ENCODE measurements at places on chromosomes 5 and 9.

- H3K36me3 ChIP-seq, result no peaks in the 10 kb centered on the region
- peaks cover 14% of the 10 kb centered on the region for H3K4me1 ChIP-seq
- no peak overlapping the region for H3K4me3 ChIP-seq
- DNase-seq, result no peak
- H3K27me3 ChIP-seq, result no peaks in the 10 kb centered on the region
- H3K27ac ChIP-seq, result no peak overlapping the region
Observed at GRCh38 chr9:112322701-112323377, 10.6 kb downstream of the PTBP3 start.

GRCh38 chr5:43409809-43410271, 2.4 kb downstream of the CCL28 start:
- no peak for DNase-seq
- no peaks in the 10 kb centered on the region for H3K36me3 ChIP-seq
- H3K27ac ChIP-seq, result no peak overlapping the region
- H3K4me1 ChIP-seq, result no peaks in the 10 kb centered on the region

- H3K27ac ChIP-seq, result no peak overlapping the region
- no peaks in the 10 kb centered on the region for H3K36me3 ChIP-seq
- no peaks in the 10 kb centered on the region for H3K27me3 ChIP-seq
- no peak overlapping the region for H3K4me3 ChIP-seq
Observed at GRCh38 chr5:170519549-170519948, 15.7 kb downstream of the KCNIP1 start.

DNA sequence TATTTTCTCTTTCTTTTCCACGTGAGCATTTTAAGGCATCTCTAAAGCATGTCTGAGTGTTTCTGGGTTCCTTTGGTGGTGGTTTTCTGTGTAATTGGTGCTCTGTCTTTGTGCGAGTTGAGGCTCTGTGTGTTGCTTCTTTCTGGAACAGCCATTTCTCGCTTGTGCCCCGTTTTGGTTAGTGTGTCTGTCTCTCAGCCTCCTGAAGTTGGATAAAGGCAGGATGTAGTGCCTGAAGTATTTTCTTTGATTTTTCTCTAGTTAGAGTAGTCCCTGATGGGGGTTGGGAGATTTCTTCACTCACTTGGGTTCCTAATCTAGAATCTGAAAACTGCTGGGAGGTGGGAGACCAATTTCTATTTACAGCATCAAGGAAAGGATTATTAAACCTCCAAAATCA, 129.7 kb upstream of the TMEM161B start:
- H3K27ac ChIP-seq, result no peak overlapping the region
- H3K27me3 ChIP-seq, result no peaks in the 10 kb centered on the region
- no peak for DNase-seq
- H3K36me3 ChIP-seq, result no peaks in the 10 kb centered on the region
- H3K4me3 ChIP-seq, result no peak overlapping the region

GRCh38 chr5:6083311-6083978, 294.9 kb downstream of the MED10 start:
- H3K27ac ChIP-seq, result no peak overlapping the region
- H3K36me3 ChIP-seq, result no peaks in the 10 kb centered on the region
- H3K4me3 ChIP-seq, result no peak overlapping the region
- H3K27me3 ChIP-seq, result no peaks in the 10 kb centered on the region

- peak overlapping the region; percentile 83 for H3K27ac ChIP-seq
- H3K36me3 ChIP-seq, result no peaks in the 10 kb centered on the region
- peaks cover 45% of the 10 kb centered on the region for H3K4me1 ChIP-seq
- peak; percentile 45 for DNase-seq
- peak overlapping the region; percentile 90 for H3K4me3 ChIP-seq
Observed at GRCh38 chr9:35646153-35646532, 4.6 kb downstream of the SIT1 start.

- no peaks in the 10 kb centered on the region for H3K36me3 ChIP-seq
- no peak overlapping the region for H3K27ac ChIP-seq
- DNase-seq, result no peak
- H3K4me3 ChIP-seq, result no peak overlapping the region
- no peaks in the 10 kb centered on the region for H3K27me3 ChIP-seq
Observed at GRCh38 chr5:122870219-122870856, 24.9 kb downstream of the SNX24 start.

DNA sequence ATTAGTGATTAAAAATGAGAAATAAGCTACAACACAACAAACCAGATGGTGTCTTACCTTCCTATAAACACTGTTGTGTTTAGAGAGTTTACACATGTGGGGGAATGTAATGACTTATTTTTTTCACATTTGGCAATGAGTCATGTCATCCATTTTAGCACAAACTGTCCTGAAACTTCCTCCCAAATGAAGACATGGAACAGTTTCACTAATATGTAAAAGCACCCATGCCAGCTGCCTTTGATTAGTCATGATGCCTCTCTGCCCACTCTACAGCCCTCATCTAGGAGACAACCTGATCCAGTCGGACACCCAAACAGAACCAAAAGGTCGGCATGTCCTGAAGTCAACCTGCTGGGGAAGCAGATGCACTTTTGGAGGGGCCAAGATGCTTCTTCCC, 98.2 kb downstream of the SEMA5A start:
- no peak overlapping the region for H3K27ac ChIP-seq
- no peaks in the 10 kb centered on the region for H3K27me3 ChIP-seq
- H3K4me3 ChIP-seq, result no peak overlapping the region

- H3K27me3 ChIP-seq, result no peaks in the 10 kb centered on the region
- H3K27ac ChIP-seq, result no peak overlapping the region
- DNase-seq, result no peak
- peaks cover 16% of the 10 kb centered on the region for H3K4me1 ChIP-seq
Observed at GRCh38 chr5:112165399-112165798, 253.7 kb downstream of the EPB41L4A start.

DNA sequence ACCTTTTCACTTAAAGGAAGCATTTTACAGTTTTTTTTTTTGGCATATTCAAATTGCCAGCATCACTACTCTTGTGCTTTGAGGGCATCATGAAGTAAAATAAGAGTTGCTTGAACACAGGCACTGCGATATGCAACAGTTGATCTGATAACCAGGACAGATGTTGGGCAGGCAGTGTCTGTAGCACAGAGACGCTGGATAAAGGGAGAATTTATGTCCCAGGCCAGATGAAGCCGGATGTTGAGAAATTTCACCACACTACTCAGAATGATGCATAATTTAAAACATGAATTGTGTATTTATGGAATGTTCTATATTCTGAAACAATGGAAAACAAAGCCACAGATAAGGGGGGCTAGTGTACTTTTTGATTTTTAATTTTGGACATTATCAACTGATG, 71.4 kb downstream of the SLC12A2 start:
- no peaks in the 10 kb centered on the region for H3K27me3 ChIP-seq

GRCh38 chr5:10828241-10828640, 67.2 kb upstream of the DAP start:
- H3K27me3 ChIP-seq, result no peaks in the 10 kb centered on the region
- H3K36me3 ChIP-seq, result no peaks in the 10 kb centered on the region
- DNase-seq, result no peak

DNA sequence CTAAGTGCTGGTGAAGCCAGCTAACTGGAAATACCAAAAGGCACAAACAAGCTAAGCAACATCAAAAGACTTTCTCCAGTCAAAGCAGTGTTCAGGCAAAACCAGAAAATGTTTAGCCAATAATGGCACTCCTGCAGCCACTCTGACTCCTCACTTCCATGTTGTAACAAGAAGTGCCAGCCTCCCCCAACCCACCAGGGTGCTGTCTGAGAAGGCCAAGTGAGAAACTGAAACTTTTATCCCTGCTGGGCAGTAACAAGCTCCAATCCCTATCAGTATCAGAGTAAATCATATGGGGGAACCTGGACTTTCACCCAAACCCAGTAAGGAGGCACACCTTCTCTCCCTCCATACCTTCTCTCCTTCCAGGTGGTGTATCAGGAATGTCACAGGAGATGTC, 414.8 kb upstream of the NMUR2 start:
- no peaks in the 10 kb centered on the region for H3K36me3 ChIP-seq
- H3K27me3 ChIP-seq, result no peaks in the 10 kb centered on the region
- H3K4me1 ChIP-seq, result no peaks in the 10 kb centered on the region
- DNase-seq, result no peak
- H3K4me3 ChIP-seq, result no peak overlapping the region

GRCh38 chr9:92590377-92590776, 54.6 kb upstream of the ECM2 start:
- no peak for DNase-seq
- no peaks in the 10 kb centered on the region for H3K36me3 ChIP-seq
- no peak overlapping the region for H3K4me3 ChIP-seq
- H3K4me1 ChIP-seq, result no peaks in the 10 kb centered on the region
- H3K27me3 ChIP-seq, result no peaks in the 10 kb centered on the region

GRCh38 chr9:87686520-87687090, 39.3 kb upstream of the CTSL start:
- H3K36me3 ChIP-seq, result no peaks in the 10 kb centered on the region
- H3K27ac ChIP-seq, result no peak overlapping the region
- no peaks in the 10 kb centered on the region for H3K27me3 ChIP-seq
- DNase-seq, result no peak
- no peaks in the 10 kb centered on the region for H3K4me1 ChIP-seq

- no peak overlapping the region for H3K4me3 ChIP-seq
- H3K4me1 ChIP-seq, result no peaks in the 10 kb centered on the region
- H3K27ac ChIP-seq, result no peak overlapping the region
- H3K27me3 ChIP-seq, result no peaks in the 10 kb centered on the region
- H3K36me3 ChIP-seq, result no peaks in the 10 kb centered on the region
Observed at GRCh38 chr5:25009063-25009462, 364.3 kb upstream of the CDH10 start.

GRCh38 chr5:5793242-5794117, 371.0 kb downstream of the ICE1 start:
- H3K4me1 ChIP-seq, result no peaks in the 10 kb centered on the region
- no peaks in the 10 kb centered on the region for H3K27me3 ChIP-seq
- no peak for DNase-seq

- H3K27me3 ChIP-seq, result no peaks in the 10 kb centered on the region
Observed at GRCh38 chr9:133863257-133863592, 125.1 kb upstream of the SARDH start.

DNA sequence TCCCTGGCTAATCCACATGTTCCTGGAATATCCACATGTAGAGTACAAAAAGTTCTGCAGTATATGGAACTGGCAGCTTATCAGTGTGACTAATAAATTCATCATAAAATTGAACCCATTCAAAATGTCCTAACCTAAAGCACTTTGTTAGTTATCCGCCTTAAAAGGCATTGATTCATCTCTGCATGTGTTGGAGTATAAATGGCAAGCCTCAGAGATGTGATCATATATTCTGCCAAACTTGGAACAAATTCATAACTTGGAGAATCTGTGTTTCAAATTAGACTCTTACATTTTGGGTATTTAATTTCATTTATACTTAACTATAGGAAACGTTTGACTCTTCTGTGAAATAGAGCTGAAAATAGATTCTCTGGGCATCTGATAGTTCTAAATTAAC, 25.2 kb upstream of the NREP start:
- H3K27me3 ChIP-seq, result no peaks in the 10 kb centered on the region
- no peaks in the 10 kb centered on the region for H3K4me1 ChIP-seq
- no peak overlapping the region for H3K27ac ChIP-seq

DNA sequence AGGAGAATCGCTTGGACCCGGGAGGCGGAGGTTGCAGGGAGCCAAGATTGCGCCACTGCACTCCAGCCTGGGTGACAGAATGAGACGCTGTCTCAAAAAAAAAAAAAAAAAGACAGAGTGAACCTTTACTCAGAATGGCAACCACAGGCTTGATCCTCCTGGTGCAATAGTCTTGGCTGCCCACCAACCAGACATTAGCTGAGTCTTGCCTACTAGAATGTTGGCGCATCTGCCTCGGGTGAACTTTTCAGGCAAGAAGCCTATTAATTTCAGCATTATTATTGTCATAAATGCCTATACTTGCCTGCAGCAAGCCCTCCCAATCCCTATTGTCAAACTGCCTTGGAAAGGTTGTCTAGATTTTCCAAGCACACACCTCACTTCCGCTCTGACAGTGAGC, 4.2 kb downstream of the SERINC5 start:
- peaks cover 7% of the 10 kb centered on the region for H3K36me3 ChIP-seq
- peak overlapping the region; percentile 88 for H3K27ac ChIP-seq
- peaks cover 53% of the 10 kb centered on the region for H3K4me1 ChIP-seq
- H3K27me3 ChIP-seq, result no peaks in the 10 kb centered on the region
- no peak for DNase-seq

DNA sequence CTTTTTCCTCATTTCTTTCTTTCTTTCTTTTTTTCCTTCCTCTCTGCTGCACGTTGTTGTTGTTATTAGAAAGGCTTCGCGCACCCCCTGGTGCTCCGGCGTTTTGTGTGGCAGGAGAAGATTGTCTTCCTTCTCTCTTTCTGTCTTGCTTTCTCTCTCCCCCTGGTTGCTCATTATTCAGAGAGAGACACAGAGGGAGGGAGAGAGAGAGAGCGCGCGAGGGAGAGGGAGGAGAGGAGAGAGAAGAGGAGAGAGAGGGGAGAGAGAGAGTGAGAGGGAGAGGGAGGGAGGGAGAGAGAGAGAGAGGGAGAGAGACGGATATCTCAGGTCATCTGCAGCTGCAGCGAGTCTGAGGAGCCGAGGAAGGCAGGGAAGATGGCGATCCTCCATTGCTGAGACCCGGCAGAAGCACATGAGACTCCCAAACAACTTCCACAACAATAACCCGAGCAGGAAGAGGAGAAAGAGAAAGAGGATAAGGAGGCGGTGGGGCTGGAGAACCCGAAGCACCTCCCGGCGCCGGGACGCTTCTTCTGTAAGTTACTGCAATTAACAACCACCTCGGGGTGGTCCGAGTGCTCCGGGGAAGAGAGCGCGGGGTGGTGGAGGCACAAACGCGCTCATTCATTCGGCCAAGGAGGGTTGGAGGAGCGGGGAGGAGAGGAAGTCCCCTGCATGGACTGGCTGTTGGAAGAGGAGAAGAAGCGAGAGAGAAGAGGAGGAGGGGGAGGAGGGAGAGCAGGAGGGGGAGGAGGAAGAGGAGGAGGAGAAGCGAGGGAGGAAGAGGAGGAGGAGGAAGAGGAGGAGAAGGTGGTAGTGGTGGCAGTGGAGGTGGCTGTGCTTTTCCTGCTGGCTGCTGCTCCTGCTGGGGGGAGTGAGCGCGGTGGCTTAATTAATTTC, at the start of gene ZNF462:
Gene ZNF462 (plus strand): TSS at position 346 of the 900 bp plus-strand sequence. CDS start 60,218 bp downstream, outside the sequence.
- no peak within 1 kb of the TSS for H3K4me3 ChIP-seq
- no peak for DNase-seq
- no peaks in the 10 kb centered on the region for H3K4me1 ChIP-seq
- no peaks in the 10 kb centered on the region for H3K36me3 ChIP-seq

DNA sequence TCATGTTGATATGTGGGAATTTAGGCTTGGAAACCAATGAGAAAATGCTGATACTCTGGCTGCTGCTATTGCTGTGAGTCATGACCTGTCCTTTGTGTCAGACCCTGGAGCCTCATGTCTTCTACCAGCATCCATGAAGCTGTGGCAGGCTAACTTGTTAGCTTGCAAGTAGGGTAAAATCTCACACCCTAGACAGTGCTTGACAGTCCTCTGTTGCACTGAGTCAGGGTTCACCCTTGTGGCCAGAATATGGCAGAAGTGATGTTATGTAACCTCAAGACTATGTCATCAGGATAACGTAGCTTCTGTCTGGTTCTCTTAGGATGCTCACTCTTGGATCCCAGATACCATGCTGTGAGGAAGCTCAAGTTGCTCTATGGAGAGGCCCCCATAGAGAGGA, 110.8 kb downstream of the LHX2 start:
- DNase-seq, result no peak
- H3K27me3 ChIP-seq, result no peaks in the 10 kb centered on the region
- H3K4me3 ChIP-seq, result no peak overlapping the region
- H3K27ac ChIP-seq, result no peak overlapping the region

GRCh38 chr5:72895758-72896157, 60.1 kb upstream of the FCHO2 start:
- peaks cover 12% of the 10 kb centered on the region for H3K36me3 ChIP-seq
- no peaks in the 10 kb centered on the region for H3K4me1 ChIP-seq
- no peak for DNase-seq
- H3K4me3 ChIP-seq, result no peak overlapping the region

- H3K27ac ChIP-seq, result peak overlapping the region; percentile 75
- peak overlapping the region; percentile 84 for H3K4me3 ChIP-seq
- no peaks in the 10 kb centered on the region for H3K4me1 ChIP-seq
- no peak for DNase-seq
- H3K27me3 ChIP-seq, result no peaks in the 10 kb centered on the region
- H3K36me3 ChIP-seq, result peaks cover 3% of the 10 kb centered on the region
Observed at GRCh38 chr9:470552-471194, 256.0 kb downstream of the DOCK8 start.
